Stimulated activated CD8-positive, alpha-beta memory T cell treated with anti-CD3 and anti-CD28 coated beads, Interleukin-7, amount 100 ng/mL, for 48 hours (primary cell): ENCODE measurements at places on chromosomes 3 and 15.

GRCh38 chr3:4029135-4029534 lies 229.9 kb downstream of the LRRN1 start:
- no peak for DNase-seq

GRCh38 chr3:4774531-4774930 lies 204.7 kb upstream of the BHLHE40 start:
- no peak for DNase-seq

GRCh38 chr3:159848348-159849118 lies 140.1 kb upstream of the IL12A start:
- no peak for DNase-seq

DNA sequence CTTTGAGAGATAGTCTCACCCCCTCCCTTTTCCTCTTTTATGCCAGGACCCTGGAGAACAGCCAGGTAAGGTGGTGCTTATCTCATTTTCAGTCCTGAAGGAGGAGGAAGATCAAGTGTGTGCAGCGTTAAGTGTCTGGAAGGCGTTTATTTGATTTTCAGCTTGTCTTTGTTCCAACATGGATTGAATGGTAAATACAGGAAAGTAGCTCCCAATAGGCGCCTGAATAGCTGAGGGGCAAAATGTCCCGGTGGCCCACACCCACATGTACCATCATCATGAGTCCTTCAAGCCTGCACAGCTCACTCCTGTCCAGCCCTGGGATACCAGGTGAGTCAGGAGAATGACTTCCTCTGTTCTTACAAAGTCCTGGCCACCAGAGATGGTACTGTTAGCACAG lies 73.5 kb downstream of the CEMIP start:
- no peak for DNase-seq

DNA sequence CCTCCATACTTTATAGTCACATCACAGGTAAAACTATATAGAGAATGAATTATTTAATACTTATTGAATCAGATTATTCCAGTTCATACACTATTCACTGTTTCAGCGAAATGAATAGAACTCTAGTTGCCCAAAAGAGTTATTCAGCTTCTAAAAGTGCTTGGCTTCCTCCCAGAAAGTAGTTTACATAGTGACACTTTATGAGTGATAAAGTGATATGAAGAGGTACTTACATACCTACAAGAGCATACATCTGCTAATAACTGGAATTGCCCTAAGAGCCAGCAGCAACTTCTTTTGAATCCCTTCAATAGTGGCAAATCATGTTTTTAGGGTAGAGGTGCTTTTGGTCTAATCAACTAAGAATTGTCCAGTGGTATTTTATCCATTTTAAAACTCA lies 635.1 kb upstream of the AGTR1 start:
- DNase-seq, result no peak

DNA sequence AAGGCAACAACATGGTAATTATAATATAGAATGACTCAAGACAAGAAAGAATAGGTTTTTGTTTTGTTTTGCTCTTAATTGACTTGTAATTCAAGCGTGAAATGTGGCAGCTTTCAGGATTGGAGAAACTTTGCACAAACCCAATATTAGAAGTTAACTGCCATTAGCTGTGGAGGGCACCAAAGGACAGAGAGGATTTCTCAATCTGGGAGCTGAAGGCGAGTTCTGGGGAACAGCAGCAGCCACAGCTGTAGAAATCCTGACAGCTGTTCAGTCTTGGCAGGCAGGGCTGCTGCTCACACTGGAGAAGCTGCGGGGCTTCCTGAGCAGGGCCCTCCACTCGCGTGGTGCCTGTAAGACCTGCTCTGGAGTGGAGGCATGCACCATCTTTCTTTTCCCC lies 182.2 kb upstream of the IL12A start:
- DNase-seq, result no peak

GRCh38 chr15:64209680-64210334 lies 47.0 kb upstream of the PPIB start:
- DNase-seq, result no peak

- no peak for DNase-seq
Observed at GRCh38 chr3:112061152-112061551, 25.0 kb upstream of the C3orf52 start.

DNA sequence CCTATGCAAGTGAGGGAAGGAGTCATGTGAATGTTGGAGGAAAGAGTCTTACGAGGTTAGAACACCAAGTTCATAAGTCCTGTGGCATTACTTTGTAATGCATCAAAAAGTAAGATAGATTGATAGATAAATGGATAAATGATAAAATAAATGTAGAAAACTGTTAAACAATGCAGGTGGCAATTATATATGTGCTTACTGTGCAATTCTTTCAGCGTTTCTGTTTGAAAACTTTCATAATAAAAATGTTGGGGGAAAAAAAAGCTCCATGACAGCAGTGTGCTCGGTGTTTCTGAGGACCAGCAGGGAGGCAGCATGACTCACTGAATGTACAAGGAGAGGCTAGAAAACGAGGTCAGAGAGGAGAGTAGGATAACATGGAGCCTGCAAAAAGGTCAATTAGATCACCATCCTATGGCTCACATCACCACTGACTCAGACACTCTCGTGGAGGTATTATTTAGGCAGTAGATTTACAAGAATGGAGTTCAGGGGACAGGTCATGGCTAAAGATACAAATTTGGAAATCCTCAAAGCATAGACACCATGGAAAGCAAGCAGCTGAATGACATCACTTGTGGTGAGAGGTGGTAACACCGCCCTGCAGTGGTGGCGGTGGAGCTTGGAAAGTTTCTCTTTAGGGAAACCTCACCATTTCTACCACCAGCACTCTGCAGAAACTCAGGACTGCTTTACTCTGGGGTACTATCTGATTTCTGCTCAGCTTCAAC lies 219.8 kb downstream of the CTNNB1 start:
- DNase-seq, result no peak

GRCh38 chr3:7759630-7760029 lies 742.0 kb upstream of the LMCD1 start:
- DNase-seq, result no peak

DNA sequence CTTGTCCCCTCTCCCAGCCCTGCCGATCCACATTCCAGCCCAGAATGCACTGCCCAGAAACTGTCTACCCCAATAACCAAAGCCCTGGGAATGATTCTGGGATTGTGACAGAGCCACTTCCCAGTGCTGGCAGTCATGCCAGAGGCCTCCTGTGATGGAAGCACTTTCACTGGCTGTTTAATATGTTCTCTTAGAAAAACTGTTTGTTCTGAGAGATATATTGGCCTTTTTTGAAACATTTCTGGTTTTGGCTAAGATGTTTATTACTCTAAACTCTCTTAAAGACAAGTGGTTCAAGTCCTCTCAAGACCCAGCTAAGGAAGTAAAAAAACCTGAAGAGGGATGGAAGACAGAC lies 74.0 kb upstream of the HACD2 start:
- DNase-seq, result no peak

DNA sequence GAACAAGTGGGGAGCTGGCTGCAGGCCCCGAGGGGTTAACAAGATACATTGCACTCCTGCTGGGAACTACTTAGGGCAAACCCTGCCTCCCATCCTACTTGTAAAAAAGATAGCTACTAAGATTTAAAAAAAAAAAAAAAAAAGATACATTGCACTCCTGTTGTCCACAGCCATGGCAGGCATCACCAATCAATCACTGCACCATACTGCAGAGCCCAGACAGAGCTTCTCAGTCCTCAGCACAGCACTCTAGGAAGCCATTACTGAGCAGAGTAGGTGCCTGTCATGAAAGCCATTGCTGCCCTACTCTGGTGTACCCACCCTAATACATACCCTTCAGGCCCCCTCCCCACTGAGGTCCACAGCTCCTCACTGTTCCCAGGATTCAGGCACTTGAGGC lies 64.8 kb downstream of the RASGRF1 start:
- DNase-seq, result no peak

GRCh38 chr3:65671004-65671403 lies 367.7 kb downstream of the MAGI1 start:
- no peak for DNase-seq

DNA sequence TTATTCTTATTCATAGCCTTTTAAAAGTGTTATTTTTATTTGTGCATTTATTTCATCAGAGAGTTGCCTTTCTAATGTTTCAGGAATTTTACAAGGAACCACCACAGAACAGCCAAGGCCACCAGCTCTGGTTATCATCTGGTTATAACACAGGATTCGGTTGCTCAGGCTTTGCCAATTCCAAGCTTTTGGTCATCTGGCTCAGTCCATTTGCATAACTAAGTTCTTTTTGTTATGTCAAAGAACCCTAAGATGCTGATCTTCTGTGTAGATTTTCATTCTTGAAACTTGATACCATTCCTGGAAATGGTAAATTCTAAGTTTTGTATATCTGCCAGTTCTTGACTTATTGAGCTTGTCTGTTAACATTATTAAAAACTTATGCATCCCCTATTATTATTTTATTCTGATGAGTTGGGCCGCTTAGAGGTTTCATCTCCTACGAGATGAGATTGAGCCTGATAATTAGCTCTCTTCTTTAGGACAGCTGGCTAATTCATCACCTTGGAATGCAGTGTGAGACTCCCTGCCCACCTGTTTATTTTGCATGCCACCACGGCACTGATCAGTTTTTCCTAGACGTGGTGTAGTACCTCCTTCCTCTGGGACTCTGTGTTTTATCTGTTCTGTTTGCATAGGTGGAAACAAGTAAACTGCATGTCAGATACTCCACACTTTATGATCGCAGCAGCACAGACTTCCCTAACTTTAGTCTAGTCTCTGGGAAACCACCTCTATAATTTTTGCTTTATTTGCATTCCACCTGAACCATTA lies 264.8 kb downstream of the SLCO3A1 start:
- DNase-seq, result no peak

DNA sequence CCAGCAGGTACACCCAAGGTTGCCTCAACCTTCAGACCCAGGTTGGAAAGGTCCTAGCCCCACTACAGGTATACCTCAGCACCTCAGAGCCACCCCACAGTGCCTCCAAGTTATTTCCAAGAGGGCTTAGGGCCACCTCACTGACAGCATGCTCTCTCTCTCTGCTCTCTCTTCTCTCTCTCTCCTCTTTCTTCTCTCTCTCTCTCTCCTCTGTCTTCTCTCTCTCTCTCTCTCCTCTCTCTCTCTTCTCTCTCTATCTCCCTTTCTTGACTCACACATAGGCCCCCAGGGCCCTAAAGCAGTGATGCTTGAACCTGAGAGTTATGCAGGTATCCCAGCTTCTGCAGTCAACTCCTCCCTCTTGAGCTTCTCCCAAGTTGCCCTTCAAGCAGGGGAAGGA lies 4.2 kb downstream of the CAV3 start:
- no peak for DNase-seq

DNA sequence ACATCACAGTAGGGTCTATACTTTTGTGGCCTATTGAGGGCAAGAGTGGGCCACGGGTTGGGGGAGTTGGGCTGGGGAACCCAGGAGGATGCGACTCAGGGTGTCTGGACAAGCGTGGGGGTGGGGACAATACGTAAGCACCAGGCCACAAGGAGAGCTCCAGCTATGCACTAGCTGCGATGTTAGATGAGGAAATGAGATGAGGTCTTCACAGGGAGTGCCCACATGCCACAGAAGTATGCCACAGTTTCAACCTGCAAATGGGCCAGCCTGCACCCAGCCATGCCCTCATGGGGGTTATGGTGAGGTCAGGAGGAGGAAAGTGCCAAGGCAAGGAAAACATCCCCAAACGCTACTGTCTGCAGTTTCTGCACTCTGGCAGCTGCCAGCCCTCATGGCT lies 30.5 kb downstream of the CACNA2D2 start:
- DNase-seq, result no peak

DNA sequence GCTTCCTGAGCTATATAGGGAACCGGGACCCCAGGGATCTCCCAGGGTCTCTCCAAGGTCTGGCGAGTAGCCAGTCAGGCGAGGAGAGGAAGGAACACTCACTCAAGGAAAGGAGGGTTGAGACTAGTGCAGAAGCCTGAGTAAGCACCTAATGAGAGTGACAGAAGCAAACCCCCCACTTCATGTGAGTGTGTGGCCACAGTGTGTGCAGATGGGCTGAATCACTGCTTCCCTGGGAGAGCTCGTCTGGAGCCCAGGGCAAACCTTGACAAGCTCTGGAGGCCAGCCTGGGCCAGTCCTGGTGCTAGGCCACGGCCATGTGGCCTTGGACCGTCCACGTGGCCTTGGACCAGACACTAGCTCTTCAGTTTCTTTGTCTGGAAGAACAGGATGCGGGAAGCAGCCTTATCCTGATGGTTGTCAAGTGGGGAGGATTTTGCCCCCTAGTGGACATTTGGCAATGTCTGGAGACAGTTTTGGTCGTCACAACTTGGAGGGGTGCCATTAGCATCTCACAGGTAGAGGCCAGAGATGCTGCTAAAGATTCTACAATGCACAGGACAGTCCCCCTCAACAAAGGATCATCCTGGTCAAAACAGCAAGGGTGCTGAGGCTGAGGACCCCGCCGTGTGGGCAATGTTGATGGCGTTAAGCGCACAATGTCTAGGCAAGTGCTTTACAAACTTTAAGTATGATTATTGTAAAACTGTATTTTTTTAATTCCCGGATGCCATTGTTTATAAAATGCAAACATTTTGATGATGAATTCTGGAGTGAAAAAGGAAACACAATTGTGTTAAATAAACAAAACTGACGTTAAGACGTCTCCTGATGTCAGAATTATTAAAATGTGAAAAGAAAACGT lies 34.8 kb upstream of the CTSH start:
- DNase-seq, result no peak

GRCh38 chr3:127221446-127222035 lies 28.6 kb downstream of the PRR23E start:
- DNase-seq, result no peak

GRCh38 chr15:63764124-63764803 lies 69.5 kb downstream of the HERC1 start:
- DNase-seq, result no peak

- no peak for DNase-seq
Observed at GRCh38 chr3:195752546-195753331, 32.0 kb downstream of the MUC20 start.

DNA sequence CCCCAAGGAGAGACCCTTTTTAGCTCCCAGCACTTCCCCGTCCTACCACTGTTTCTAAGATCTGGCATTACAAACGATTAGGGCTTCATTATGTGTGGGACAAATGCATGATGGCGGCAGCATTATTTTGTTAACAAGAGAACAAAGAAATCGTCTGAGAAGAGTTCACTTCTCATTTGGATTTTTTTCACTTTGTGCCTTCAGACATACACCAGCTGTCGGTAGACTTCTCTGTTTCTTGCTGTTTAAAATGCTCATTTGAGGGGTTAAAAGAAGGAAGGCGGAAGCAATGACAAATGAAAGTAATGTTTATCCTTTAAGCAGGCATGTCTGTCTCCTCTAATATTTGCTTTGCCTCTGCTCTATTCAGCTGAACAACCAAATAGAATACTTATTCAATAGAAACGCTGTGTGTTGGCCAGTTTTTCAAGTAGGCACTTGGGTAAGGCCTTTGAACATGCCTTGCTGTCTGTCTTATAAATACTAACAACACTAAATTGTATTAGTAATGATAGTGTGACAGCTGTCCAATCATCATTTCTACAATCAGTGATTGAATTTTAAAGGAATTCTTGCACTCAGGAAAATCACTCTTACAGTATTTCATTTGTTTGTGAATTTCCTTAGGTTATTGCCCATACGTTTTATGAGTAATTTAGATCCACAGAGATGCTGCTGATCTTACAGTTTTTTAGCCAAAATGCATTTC lies 382.4 kb downstream of the IL5RA start:
- DNase-seq, result no peak

DNA sequence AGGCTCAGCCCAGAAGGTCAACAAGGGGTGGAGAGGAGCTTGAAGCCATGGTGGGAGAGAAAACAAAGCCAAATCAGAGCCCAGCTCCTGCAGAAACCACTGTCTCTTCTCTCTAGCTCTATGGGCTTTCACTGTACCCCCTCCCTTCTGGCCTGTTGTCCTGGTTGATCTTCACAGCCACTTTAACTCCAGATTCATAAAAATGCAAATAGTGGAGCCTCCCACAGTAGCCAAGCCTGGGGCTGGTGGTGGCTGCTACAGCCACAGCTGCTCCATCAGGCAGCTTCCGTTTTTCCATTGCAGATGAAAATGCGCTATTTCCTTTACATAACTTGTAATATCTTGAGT lies 20.7 kb upstream of the CAV3 start:
- DNase-seq, result no peak
